ENCODE measurements at places on chromosomes 5 and 9.

DNA sequence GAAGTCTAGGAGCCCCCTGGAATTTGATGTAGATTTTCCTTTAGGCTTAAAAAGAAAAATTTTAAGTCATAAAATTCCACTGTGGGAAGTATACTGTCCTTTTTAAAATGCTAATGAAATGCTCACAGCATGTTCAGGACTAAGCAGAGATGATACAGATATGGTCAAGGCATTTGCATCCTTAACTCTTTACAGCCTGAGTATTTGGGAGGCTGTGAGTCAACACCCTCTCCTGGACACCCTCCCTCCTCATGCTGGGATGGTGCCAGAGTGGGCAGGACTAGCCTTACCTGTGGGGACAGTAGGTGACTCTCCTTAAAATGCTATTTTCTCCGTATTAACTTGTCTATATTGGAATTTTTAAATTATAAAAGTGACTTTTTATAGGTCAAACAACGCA lies 197.4 kb upstream of the ELL2 start:
- no peaks in the 10 kb centered on the region for H3K4me1 ChIP-seq
- H3K27ac ChIP-seq, result no peak overlapping the region
- no peak for DNase-seq
- no peak overlapping the region for H3K4me3 ChIP-seq
- peaks cover 12% of the 10 kb centered on the region for H3K27me3 ChIP-seq

GRCh38 chr5:39283231-39283818 lies 64.0 kb upstream of the FYB1 start:
- H3K4me3 ChIP-seq, result no peak overlapping the region
- peak; percentile 43 for DNase-seq
- H3K36me3 ChIP-seq, result peaks cover 21% of the 10 kb centered on the region
- H3K27ac ChIP-seq, result peak overlapping the region; percentile 28

DNA sequence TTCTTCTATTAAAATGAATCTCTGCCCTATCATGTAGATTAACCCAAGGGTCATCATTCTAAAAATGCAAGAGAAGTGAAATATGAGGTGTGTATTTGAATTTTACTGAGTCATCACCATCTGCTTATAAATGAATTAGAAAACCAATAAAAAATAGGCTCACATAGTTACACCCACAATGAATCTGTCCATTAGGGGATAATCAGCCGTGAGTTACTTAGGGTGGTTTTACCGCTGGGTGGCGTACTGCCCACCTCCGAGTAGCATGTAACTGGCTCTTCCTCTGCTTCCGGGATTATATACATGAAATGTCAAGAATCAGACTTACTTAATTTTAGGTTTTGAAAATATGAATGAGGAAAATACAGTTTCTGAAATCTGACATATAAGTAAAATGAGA lies 332.9 kb upstream of the CCNG1 start:
- H3K27ac ChIP-seq, result no peak overlapping the region
- no peaks in the 10 kb centered on the region for H3K36me3 ChIP-seq
- DNase-seq, result no peak
- H3K4me1 ChIP-seq, result no peaks in the 10 kb centered on the region
- H3K27me3 ChIP-seq, result no peaks in the 10 kb centered on the region

- DNase-seq, result no peak
- no peak overlapping the region for H3K4me3 ChIP-seq
- H3K4me1 ChIP-seq, result no peaks in the 10 kb centered on the region
- H3K27ac ChIP-seq, result no peak overlapping the region
- peaks cover 4% of the 10 kb centered on the region for H3K27me3 ChIP-seq
These were observed 173.2 kb downstream of the DIRAS2 start for GRCh38 chr9:90469435-90469834.

- peaks cover 46% of the 10 kb centered on the region for H3K36me3 ChIP-seq
- H3K4me1 ChIP-seq, result no peaks in the 10 kb centered on the region
- H3K27ac ChIP-seq, result no peak overlapping the region
These were observed 90.8 kb downstream of the ERCC6L2 start for GRCh38 chr9:95966306-95966705.

GRCh38 chr5:58064801-58065200 lies 395.1 kb downstream of the PLK2 start:
- H3K4me3 ChIP-seq, result no peak overlapping the region
- H3K27ac ChIP-seq, result no peak overlapping the region
- no peaks in the 10 kb centered on the region for H3K4me1 ChIP-seq
- no peaks in the 10 kb centered on the region for H3K36me3 ChIP-seq
- DNase-seq, result no peak

DNA sequence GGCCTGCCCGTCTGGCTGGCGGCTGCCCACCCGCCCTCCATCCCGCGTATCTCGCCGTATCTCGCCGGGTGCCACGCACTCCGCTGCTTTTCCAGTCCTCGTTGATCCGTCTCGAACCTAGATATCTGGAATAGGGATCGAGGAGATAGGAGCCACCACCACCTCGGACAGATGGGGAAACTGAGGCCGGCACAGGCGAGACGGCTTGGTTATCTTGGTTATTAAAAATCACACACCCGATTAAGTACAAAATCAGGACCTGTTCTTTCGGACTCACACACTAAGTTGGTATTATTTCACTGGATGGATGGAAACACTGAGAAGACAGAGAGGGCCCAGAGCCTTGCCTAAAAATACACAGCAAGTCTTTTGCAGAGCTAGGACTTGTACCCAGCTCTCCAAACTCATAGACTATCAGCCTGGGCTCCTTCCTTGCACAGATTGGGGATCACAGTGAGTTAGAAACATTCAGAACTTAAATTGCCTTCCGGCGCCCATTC lies 678 bp downstream of the SLC26A2 start:
- no peaks in the 10 kb centered on the region for H3K27me3 ChIP-seq
- H3K36me3 ChIP-seq, result peaks cover 3% of the 10 kb centered on the region
- no peak for DNase-seq
- H3K27ac ChIP-seq, result peak overlapping the region; percentile 30
- peak overlapping the region; percentile 89 for H3K4me3 ChIP-seq

DNA sequence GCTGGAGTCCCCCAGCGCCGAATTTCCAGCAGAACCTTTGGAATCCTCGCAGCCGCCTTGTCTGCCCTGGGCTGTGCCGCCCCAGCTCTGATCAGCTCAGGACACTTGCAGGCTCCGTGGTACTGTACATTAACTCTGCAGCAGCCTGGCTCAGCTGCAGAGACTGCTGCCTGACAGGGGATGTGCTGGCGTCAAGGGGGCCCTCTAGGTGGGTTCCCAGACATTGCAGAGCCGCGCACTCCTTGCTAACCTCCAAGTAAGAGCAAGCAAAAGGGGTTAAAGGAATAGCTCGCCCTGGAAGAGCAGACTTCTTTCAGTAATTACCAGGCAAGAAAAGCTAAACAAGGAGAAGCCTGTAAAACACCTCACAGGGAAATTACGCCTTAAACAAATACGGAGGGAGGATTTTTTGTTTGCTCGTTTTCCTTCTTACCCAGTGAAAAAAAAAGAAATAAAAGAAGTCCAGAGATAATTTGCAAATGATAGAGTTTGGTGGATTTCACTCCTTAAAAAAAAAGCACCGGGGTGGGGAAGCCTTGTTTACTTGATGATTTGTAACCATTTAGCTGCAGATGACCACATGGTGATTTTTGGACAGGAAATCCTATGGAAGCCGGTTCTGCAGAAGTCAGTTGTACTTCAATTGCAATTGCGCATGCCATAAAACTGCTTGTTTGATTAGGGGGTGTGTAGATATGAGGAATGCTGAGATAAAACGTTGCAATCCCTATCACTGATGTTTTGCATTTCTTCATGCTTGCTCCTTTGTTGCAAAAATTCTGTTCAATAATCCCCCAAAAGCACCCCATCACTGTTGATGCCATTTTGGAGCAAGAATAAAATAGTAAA lies 305.8 kb downstream of the PDE4D start:
- no peak overlapping the region for H3K27ac ChIP-seq
- H3K4me3 ChIP-seq, result no peak overlapping the region
- DNase-seq, result no peak
- H3K4me1 ChIP-seq, result peaks cover 16% of the 10 kb centered on the region
- H3K36me3 ChIP-seq, result no peaks in the 10 kb centered on the region

GRCh38 chr5:177494346-177495195 lies 2.8 kb downstream of the PDLIM7 start:
- DNase-seq, result no peak
- peak overlapping the region; percentile 69 for H3K27ac ChIP-seq
- peaks cover 29% of the 10 kb centered on the region for H3K36me3 ChIP-seq
- peak overlapping the region; percentile 13 for H3K4me3 ChIP-seq

GRCh38 chr9:98321269-98321668 lies 65.8 kb upstream of the TBC1D2 start:
- no peak overlapping the region for H3K4me3 ChIP-seq
- H3K27ac ChIP-seq, result no peak overlapping the region
- H3K4me1 ChIP-seq, result no peaks in the 10 kb centered on the region
- no peaks in the 10 kb centered on the region for H3K36me3 ChIP-seq

- no peak overlapping the region for H3K27ac ChIP-seq
- no peak overlapping the region for H3K4me3 ChIP-seq
- DNase-seq, result no peak
- no peaks in the 10 kb centered on the region for H3K4me1 ChIP-seq
- H3K27me3 ChIP-seq, result no peaks in the 10 kb centered on the region
- peaks cover 4% of the 10 kb centered on the region for H3K36me3 ChIP-seq
These were observed 65.2 kb downstream of the JMY start for GRCh38 chr5:79301046-79301712.

GRCh38 chr5:119930490-119930889 lies 301.1 kb downstream of the FAM170A start:
- H3K36me3 ChIP-seq, result no peaks in the 10 kb centered on the region
- no peaks in the 10 kb centered on the region for H3K27me3 ChIP-seq
- H3K4me3 ChIP-seq, result no peak overlapping the region
- no peak overlapping the region for H3K27ac ChIP-seq
- no peaks in the 10 kb centered on the region for H3K4me1 ChIP-seq

Measured in activated T-helper 2 cell treated with anti-CD3 and anti-CD28 coated beads, Interferon-gamma antibody, Interleukin-2, Interleukin-4, amounts not matched to agents 10 μg/mL and 5 μg/mL and 100 μg/mL, durations not matched to agents 14 hours and 24 hours and 36 hours (primary cell).